ENCODE measurements at places on chromosomes 11 and 22.

DNA sequence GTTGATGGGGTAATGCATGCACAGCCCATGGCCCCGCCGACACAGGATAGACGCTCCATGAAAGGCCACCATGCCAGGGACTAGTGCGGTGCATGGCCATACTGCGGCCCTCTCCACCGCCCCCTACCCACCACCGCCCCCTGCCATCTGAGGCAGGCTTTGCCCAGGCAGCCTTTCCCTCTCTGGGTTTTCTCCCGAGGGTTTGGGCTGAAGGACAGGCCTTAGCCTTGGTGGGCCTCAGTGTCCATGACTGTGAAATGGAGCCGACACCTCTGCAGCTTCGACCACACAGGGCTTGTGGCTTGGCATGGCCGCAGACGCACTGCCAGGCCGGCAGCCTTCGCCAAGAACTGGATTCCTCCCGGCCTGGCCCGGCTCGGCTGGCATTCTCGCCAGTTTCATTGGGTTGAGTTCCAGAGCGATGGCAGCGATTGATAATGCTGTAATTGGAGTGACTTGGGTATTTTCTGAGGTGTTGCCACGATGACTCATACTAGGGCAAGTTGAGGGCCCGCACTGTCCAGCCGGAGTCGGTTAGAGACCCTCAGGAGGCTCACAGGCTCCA is 111.3 kb downstream of the WNT7B start:
- H3K4me1 ChIP-seq = peaks cover 30% of the 10 kb centered on the region
- H3K27ac ChIP-seq = no peak overlapping the region
- no peaks in the 10 kb centered on the region for H3K27me3 ChIP-seq
- H3K36me3 ChIP-seq = no peaks in the 10 kb centered on the region
- DNase-seq = no peak

DNA sequence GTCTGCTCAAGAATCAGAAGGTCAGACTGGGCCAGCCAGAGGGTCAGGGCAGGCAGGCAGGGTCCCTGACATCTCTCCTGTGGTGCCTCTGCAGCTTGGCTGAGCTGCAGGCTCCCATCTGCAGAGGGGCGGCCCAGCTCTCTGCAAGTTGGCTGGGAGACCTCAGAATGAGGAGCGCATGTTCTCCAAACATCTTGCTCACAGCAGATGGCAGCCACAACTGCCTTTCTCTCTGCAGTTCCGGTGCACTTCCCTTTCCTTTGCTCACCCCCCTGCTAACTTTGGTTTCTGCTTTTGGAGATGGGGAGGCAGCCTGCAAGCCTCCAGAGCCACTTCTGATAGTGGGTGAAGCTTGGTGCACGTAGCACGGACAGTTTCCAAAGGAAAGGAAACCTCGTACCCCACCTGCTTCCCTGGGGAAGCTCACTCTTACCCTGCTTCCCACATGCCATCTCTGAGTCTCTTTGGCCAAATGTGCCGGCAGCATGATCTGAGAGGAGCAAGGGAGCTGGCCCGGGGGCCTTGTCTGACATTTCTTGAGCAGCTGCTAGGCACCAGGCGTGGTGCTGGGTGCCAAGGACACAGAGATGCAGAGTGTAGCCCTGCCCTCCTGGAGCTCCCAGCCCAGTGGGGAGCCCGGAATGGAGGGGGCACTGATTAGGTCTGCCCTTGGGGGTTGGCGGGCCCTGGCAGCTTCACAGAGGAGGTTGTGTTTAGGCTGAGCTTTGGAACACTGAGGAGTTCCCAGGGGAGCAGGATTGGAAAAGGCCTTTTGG is 18.2 kb downstream of the DAGLA start:
- no peaks in the 10 kb centered on the region for H3K27me3 ChIP-seq
- no peak for DNase-seq
- H3K4me3 ChIP-seq = no peak overlapping the region
- peak overlapping the region; percentile 34 for H3K27ac ChIP-seq
- H3K36me3 ChIP-seq = no peaks in the 10 kb centered on the region
- H3K4me1 ChIP-seq = peaks cover 20% of the 10 kb centered on the region

GRCh38 chr11:61791737-61792309 is 576 bp downstream of the TMEM258 start:
- H3K4me1 ChIP-seq = no peaks in the 10 kb centered on the region
- H3K27ac ChIP-seq = peak overlapping the region; percentile 97
- peaks cover 6% of the 10 kb centered on the region for H3K36me3 ChIP-seq
- no peaks in the 10 kb centered on the region for H3K27me3 ChIP-seq

DNA sequence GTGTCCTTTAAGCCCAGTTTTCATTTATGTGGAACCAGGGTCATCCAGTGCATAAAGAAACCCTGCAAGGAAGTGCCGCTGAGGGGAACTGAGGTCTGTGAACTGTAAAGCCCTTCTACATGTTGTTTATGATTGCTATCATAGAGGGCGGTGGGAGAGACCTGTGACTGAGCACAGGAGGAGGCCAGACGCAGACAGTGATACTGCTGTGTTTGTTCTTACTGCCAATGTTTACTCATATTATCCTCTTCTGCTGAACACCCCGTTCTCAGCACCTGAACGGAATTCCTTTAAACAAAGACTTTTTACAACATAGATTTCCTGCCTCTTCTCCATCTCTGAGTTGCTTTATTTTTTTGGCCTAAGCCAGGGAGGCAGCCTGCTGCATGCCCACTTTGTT is 967 bp upstream of the GALNT18 start:
- no peak overlapping the region for H3K4me3 ChIP-seq
- H3K27ac ChIP-seq = peak overlapping the region; percentile 41
- H3K4me1 ChIP-seq = no peaks in the 10 kb centered on the region
- no peak for DNase-seq
- no peaks in the 10 kb centered on the region for H3K27me3 ChIP-seq

- H3K4me1 ChIP-seq = no peaks in the 10 kb centered on the region
- H3K4me3 ChIP-seq = no peak overlapping the region
Observed at GRCh38 chr11:20881328-20882079, 212.1 kb downstream of the NELL1 start.

GRCh38 chr11:26987731-26988130 is 6.2 kb upstream of the FIBIN start:
- no peak overlapping the region for H3K4me3 ChIP-seq
- no peaks in the 10 kb centered on the region for H3K36me3 ChIP-seq
- H3K27ac ChIP-seq = no peak overlapping the region
- no peaks in the 10 kb centered on the region for H3K27me3 ChIP-seq

DNA sequence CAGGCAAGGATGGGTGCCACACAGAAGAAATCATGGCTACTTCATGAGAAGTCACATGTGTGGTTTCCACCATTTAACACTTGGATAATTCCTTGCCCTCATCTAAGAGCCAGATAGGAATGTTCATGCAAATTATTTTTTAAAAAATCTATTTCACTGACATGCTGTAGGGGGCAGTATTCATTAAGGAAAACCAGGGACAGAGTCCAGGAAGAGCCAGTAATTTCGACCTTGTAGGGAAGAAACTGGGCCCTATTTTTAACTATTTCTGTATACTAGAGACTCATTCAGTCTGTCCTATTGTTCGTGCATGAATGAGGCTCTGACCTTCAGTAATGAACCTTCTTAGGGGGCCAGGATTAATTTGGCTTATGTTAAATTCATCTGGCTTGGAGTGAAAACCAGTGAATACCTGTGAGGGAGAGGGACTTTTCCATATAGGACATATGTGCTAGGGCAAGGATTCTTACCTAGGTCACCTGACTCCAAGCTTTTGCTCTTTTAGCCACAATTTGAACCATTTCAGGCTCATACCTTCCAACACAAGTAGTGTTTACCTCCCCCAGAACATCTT is 192.7 kb downstream of the NAV2 start:
- H3K27me3 ChIP-seq = no peaks in the 10 kb centered on the region
- no peaks in the 10 kb centered on the region for H3K4me1 ChIP-seq
- no peak overlapping the region for H3K27ac ChIP-seq

- no peak overlapping the region for H3K4me3 ChIP-seq
- H3K27me3 ChIP-seq = no peaks in the 10 kb centered on the region
- H3K4me1 ChIP-seq = no peaks in the 10 kb centered on the region
- H3K27ac ChIP-seq = no peak overlapping the region
Observed at GRCh38 chr22:27596133-27596870, 205.3 kb downstream of the MN1 start.

GRCh38 chr22:27911330-27911729 is 7.7 kb downstream of the PITPNB start:
- no peak overlapping the region for H3K27ac ChIP-seq
- no peak for DNase-seq
- H3K27me3 ChIP-seq = no peaks in the 10 kb centered on the region
- no peak overlapping the region for H3K4me3 ChIP-seq
- H3K4me1 ChIP-seq = peaks cover 37% of the 10 kb centered on the region
- H3K36me3 ChIP-seq = peaks cover 8% of the 10 kb centered on the region

DNA sequence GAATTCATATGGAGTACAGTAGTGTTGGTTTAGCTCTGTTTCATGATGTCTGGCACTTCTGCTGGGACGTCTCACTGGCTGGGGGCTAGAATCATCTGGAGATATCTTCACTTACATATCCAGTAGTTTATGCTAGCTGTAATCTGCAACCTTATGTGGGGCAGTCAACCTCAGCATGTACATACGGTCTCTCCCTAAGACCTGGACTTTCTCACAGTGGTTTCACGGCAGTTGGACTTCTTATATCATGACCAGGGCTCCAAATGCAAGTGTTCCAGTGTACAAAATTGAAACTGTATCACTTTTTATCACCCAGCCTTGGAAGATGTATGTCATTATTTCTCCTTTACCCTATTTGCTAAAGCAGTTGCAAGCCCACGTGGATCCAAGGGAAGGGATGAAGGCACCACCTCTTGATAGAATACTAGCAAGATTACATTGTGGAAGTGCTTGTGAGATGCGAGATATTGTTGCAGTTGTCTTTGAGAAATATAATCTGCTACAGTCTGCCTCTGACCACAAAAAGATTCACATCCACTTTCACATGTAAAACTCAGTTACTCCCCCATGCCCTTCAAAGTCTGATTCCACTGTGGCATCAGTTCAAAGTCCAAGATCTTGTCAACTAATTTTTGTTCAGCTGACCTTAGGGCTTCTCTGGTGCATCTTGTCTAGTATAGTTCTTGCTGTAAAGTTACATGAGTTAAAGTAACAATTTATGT is 316.6 kb upstream of the NCAM1 start:
- no peak overlapping the region for H3K4me3 ChIP-seq
- no peak overlapping the region for H3K27ac ChIP-seq
- DNase-seq = no peak
- no peaks in the 10 kb centered on the region for H3K36me3 ChIP-seq
- H3K4me1 ChIP-seq = no peaks in the 10 kb centered on the region

DNA sequence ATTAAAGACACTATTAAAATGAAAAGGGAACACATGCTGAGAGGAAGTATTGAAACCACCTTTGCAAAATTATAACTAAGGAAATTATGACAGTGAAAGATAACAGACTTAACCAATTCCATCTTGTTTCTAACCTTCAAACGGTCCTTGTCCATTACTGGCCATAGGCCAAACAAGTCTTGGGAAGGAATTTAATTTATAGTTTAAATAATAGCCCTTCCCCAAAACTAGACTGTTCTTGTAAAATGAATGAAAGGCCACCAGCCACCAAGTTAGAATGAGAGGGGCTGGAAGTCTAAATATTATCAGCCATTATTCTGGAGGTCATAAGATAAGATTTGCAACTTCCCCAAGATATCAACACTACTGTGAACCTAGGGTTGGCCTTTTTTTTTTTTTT is 1.8 kb upstream of the TALDO1 start:
- no peak overlapping the region for H3K4me3 ChIP-seq
- peaks cover 17% of the 10 kb centered on the region for H3K4me1 ChIP-seq
- H3K27me3 ChIP-seq = no peaks in the 10 kb centered on the region
- DNase-seq = no peak
- H3K36me3 ChIP-seq = no peaks in the 10 kb centered on the region

GRCh38 chr11:11798586-11799438 is 43.0 kb upstream of the USP47 start:
- no peak overlapping the region for H3K4me3 ChIP-seq
- no peak overlapping the region for H3K27ac ChIP-seq
- H3K36me3 ChIP-seq = no peaks in the 10 kb centered on the region
- H3K4me1 ChIP-seq = no peaks in the 10 kb centered on the region
- DNase-seq = peak; percentile 64

DNA sequence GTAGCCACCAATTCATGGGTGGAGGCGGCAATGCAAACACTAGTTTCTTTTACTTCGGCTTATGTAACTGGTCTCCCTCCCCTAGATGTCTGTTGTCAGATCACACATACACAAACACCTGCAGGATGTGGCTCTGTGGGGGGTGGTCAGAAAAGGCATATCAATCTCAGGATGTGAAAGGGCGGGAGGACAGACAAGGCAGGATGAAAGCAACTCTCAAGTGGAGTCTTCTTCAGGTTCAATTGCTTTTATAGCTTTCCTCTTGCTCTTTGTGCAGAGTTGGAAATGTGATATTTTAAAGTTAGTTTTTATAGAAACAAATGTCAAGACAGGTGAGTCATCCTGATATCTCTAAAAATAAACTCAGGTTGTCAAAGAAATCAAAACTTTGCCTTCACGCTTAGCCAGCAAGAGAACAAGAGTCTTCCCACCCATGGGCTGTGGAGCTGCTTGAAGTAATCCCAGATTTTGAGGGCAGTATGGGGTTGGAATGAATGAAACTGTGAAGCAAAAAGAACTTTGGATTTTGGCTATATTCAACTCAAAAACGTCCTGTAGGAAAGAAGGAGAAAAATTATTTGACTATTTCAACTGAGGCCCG is 423.4 kb downstream of the GUCY1A2 start:
- H3K27ac ChIP-seq = no peak overlapping the region
- no peaks in the 10 kb centered on the region for H3K36me3 ChIP-seq
- H3K4me3 ChIP-seq = no peak overlapping the region
- DNase-seq = no peak
- no peaks in the 10 kb centered on the region for H3K27me3 ChIP-seq

- no peaks in the 10 kb centered on the region for H3K36me3 ChIP-seq
- DNase-seq = no peak
- H3K27me3 ChIP-seq = no peaks in the 10 kb centered on the region
- peaks cover 4% of the 10 kb centered on the region for H3K4me1 ChIP-seq
Observed at GRCh38 chr11:83115026-83115425, 41.9 kb upstream of the PCF11 start.

GRCh38 chr22:49753276-49753890 is 74.3 kb downstream of the BRD1 start:
- no peak for DNase-seq
- H3K36me3 ChIP-seq = no peaks in the 10 kb centered on the region
- no peak overlapping the region for H3K4me3 ChIP-seq

GRCh38 chr11:128603752-128604414 is 16.5 kb upstream of the ETS1 start:
- H3K36me3 ChIP-seq = no peaks in the 10 kb centered on the region
- peak; percentile 65 for DNase-seq

DNA sequence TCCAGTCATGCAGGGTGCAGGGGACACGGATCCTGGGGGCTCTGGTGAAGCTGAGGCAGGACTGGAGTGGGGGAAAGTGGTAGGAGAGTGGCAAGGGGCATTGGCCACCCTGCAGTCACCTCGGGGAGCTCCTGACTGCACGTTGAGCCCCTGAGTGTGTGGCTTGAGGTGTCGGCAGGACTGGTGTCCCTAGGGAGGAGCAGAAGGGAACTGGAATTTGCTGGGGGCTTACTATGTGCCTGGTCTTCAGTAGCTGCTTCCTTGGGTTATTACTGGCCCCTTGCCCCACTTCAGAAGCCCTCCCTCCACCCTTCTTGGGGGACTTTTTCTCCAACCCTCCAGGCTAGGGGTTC is 31.5 kb downstream of the IFT27 start:
- H3K27me3 ChIP-seq = no peaks in the 10 kb centered on the region
- no peak overlapping the region for H3K4me3 ChIP-seq
- no peaks in the 10 kb centered on the region for H3K36me3 ChIP-seq
